ENCODE measurements at places on chromosomes 1 and 21.

DNA sequence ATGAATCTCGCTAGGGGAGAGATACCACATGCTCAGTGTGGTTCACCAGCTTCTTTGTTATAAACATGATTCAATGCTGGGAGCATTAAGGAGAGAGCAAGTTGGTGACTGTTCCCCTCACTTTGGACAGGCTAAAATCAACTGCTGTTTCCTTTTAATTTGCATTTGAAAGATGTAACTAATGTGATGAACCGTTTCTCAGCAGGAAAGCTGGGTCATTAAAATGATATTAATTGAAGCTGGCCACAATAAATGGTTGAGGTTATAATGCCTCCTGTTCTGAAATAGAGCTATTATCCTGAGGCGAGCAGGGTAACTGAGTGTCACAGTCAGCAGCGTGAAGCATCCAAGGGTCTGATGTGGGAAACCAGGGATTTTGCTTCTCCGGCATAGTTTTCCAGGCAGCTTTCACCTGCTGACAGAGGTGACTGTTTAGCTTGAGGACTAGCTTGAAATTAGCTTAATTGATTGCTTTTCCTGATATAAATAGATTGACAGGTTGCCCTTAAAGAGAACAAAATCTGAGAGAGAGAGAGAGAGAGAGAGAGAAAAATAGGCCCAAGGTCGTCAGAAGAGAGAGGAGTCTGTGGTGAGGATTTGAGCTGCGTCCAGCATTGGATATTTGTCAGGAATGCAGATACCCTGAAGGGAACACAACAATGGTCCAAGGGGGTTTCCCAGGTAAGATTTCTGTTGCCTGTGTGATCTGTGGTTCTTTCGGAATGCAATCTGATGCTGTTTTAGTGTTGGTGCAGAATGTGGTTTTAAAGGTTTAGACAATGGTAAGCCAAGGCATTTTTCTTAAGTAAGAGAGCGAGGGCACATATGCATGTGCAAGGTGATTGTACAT lies 209.7 kb downstream of the PATJ start:
- no peak for DNase-seq

DNA sequence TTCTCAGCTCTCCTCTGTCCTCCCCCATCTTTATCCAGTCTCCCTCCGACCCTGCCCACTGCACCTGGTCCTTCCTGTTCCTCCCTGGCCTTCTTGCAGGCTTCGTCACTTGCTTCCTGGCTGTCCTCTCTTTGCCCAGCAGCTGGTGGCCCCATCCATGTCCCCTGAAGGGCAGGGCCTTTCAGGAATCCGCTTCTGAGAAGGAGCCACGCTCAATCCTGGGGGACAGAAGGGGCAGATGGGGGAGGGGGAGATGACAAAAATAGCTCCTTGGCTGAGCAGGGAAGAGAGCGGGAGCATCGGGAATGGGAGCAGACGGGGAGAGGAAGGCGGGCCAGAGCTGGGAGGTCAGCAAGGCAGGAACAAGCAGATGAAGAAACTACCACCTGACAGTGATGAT lies 40.7 kb downstream of the SLC30A1 start:
- no peak for DNase-seq

DNA sequence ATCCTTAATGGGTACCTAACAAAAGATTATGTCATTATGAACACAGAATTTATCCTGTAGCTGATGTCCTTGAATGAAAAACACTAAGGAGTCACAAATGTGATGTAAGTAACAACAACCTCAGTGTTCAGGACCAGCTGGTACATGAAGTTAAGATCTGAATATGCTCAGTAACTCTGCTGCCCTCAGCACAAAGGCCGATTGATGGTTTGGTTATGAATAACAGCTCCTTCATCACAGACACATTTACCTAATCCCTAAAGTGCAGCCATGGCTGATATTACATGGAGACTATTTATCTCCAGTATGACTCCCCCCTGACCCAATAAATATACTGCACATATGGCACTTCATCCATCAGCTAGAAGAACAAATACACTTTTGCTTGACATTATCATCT lies 75.2 kb downstream of the PLPPR5 start:
- DNase-seq, result no peak

GRCh38 chr21:16125274-16125673 lies 395.5 kb downstream of the USP25 start:
- no peak for DNase-seq

- peak; percentile 75 for DNase-seq
Observed at GRCh38 chr1:211944733-211945500, 90.4 kb downstream of the INTS7 start.

DNA sequence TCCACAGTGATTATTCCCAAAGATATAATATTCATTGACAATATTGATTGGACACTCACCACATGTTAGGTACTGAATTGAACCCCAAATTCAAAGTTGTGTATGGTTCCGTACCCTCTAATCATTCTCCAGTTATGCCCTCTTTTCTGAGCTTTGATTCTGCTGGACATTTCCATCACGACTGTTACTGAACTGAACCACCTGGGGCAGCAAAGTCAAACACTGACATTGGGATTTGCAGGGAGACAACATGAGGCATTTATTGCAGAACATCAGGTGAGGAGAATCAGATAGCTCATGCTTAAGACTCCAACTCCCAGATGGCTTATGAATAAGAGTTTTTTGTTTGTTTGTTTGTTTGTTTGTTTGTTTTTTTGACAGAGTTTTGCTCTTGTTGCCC lies 420.9 kb downstream of the DISC1 start:
- DNase-seq, result no peak

GRCh38 chr1:195462646-195463045 lies 1145.6 kb downstream of the KCNT2 start:
- DNase-seq, result no peak

GRCh38 chr1:55285834-55286233 lies 70.7 kb upstream of the USP24 start:
- DNase-seq, result no peak

DNA sequence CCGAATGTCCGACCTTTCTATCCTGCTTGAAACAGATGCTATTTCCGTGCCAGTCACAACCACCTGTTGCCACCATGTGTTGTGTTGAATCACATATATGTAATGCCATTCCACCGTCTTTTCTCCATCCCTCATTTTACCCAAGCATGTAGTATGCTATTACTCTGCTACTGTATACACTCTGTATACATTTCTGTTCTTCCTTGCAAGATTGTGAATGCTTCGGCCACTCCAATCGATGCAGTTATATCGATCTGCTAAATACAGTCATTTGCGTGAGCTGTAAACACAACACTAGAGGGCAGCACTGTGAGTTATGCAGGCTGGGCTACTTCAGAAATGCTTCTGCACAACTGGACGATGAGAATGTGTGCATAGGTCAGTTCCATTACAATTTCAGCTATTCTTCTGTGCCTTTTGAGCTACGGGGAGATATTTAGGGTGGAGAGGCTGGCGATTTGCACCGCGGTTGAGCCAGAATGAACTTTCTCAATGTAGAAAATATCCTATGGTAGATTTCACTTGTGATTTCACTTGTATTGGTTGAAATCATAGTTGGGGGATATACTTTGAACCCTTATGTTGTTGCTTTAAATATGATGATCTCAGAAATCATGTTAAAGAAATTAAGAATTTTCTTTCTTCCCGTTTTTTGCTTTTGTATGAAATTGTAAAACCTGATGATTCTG lies 289.8 kb downstream of the NTNG1 start:
- no peak for DNase-seq

GRCh38 chr1:166353213-166353612 lies 186.4 kb upstream of the FAM78B start:
- DNase-seq, result no peak

- no peak for DNase-seq
Observed at GRCh38 chr1:57963581-57963980, 539.7 kb upstream of the DAB1 start.

GRCh38 chr21:44305691-44306090 lies 5.8 kb downstream of the PFKL start:
- DNase-seq, result no peak

GRCh38 chr1:152036267-152037216 lies at the start of gene S100A11:
Gene S100A11, minus strand, starts transcription at chr1:152037004. Its CDS starts 89 bp downstream, at chr1:152036915.
- DNase-seq, result peak; percentile 92

DNA sequence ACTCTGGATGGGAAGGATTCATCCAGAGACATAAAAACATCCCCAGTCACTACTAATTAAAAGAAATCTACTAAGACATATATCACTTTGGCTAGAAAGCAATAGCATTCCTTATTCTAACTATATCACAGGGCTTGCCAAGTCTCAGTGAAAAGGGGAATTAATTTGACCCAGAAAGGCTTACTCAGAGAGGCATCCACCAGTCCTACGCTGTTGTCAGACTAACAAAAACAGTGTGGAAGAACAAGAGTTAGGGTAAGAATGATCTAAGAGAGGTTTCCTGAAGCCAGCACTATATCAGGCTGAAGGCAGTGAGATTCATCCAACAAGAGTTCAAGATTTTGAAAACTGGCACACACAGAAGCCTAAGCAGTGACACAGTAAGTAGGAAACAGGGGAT lies 126.1 kb downstream of the GDAP2 start:
- no peak for DNase-seq

- no peak for DNase-seq
Observed at GRCh38 chr1:115115521-115116161, 26.3 kb upstream of the TSPAN2 start.

DNA sequence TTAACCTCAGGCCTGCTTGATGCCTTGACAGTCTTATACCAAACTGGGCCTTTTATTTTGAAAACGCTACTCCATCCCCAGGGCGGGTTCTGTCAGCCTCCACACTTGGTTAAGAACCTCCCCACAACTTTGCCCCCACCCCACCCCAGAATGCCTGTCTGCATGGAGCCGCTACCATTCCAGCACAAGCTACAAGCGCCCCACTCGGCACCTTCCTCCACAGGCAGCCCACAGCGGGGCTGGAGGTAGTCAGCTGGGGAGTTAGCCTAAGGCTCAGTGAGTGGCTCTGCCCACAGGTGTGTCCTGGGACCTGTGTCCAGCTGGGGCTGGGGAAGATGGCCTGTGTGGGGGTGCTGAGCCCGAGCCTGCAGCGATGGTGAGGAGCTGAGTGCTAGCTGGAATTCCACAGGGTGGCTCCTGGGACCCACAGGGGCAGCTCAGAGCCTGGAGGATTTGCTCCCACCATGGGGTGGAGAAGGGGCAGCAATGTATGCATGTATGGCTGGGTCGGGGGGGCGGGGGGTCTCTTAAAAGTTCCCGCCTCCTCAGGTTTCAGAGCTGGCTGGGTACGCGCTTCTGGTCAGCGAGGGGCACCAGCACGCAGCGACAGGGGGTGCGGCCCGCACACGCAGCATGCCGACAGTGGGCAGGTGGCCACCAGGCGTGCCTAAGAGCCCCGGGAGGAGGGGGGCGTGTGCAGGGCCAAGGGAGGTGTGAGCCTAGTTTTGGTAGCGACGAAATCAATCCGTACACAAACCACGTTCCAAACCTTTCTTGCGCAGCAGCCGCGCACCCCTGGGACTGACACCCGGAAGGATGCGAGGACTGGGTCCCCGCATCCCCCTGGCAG lies 917 bp downstream of the ETNK2 start:
- DNase-seq, result peak; percentile 30

DNA sequence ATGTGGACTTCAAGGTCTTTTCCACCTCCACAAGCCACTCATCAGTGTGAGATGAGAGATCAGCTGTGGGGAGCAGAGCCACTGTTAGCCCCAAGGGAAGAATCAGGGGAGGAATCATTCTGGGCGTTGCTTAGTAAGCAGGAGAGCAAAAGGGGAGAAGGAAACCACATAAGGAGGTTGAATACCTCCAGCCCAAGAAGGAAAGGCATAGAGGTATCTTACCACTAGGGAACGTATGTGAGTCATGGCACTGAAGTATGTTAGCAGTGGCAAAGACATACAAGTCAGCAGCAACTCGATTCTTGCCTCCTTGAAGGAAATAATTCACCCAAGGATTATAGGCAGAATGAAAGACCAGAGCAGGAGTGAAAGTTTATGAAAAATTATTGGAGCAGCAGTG lies 31.6 kb upstream of the SLC5A9 start:
- DNase-seq, result no peak

GRCh38 chr1:100538913-100539835 lies 1.2 kb downstream of the GPR88 start:
- peak; percentile 30 for DNase-seq

- DNase-seq, result peak; percentile 44
Observed at GRCh38 chr1:213394837-213395236, 343.8 kb downstream of the RPS6KC1 start.

DNA sequence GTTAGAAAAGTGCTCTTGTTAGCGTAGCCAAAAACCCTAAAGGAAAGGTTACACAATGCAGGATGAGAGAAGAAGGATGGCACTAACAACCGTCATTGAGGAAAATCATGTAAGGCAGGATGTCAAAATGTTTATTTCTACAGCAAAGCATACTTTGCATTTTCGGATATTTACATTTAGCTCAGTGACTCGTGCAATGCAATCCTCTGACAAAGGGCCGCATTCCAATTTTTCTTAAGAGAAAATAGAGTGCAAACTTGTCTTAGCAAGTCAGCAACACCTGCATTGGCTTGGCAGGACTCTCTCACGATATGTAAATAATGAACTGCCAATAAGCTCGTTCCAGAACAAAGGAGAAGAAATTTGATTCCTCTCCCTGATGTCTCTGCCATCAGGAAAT lies 33.3 kb downstream of the TIAM1 start:
- no peak for DNase-seq

DNA sequence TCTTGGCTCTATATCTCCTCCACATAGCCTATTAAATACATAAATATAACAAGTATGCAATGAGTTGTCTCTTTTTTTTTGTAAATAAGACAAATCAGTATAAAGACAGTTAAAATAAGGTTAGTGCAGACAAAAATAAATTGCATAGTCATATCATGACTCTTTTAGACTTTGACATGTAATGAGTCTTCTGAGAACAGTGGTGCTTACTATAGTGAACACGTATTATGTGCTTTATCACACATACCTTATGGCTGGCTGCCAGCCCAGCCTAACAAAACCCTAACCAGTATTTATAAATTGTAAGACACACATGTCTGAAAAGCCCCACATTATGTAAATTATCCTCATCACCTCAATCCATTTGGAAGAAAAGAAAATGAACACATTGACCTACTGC lies 29.1 kb upstream of the F13B start:
- no peak for DNase-seq

DNA sequence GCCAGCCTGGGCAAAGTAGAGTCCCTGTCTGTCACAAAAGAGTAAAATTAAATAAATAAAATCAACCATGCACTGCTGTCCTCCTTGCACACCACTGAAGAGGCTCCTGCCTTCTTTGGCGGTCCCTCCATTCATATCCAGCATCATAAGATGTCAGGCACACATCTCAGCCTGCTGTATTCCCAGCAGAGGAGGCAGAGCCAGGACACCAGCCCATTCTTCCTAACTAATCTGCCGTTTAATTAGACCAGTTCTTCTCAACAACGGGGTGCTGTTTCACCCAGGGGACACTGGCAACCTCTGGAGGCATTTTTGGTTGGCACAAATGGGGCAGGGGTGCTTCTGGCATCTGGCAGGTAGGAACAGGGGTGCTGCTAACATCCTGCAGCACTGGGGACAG lies 119.7 kb downstream of the ETS2 start:
- no peak for DNase-seq
